ENCODE measurements at places on chromosomes 2 and 18. TPM values are rescaled to one million over a fixed set of nuclear protein-coding genes. Genes with fewer than 3 reads are reported as not detected.

- DNase-seq: no peak
Observed at GRCh38 chr2:142853912-142854311, 23.6 kb upstream of the KYNU start.

DNA sequence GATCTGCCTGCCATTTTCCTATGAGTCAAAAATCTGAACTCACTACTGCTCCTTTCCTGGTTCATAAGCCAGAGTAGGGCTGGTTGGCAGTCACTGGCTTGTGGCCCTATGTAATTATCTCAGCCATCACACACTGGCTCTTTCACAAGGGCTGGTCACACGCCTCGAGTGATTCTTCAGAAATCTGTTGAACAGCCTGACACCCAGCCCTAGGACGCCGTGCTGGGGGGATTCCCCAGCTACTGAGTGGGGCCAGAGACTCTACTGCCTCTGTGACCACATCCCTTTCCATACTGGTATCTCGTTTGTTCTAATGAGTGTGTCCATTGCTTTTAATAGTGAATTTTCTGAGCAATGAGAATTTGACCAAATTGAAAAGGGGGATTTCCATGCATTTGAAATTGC, 45.8 kb upstream of the RBM44 start:
- DNase-seq: peak; percentile 70

- DNase-seq: peak; percentile 40
Observed at GRCh38 chr2:22481486-22482259, 903.3 kb upstream of the KLHL29 start.

Gene CFC1
- total RNA-seq: not detected

Gene C2orf72
- 0.95 TPM for total RNA-seq

Gene RNF125
- 16.3 TPM for total RNA-seq

Data from lower leg skin (tissue), 4 donors.